GM23248 (cell line): ENCODE measurements at places on chromosomes 1 and 21.

GRCh38 chr1:65386439-65386838 lies 34.0 kb upstream of the LEPR start:
- no peak for DNase-seq

- no peak for DNase-seq
These were observed 16.6 kb upstream of the DISP3 start for GRCh38 chr1:11462224-11462923.

GRCh38 chr1:40532844-40533424 lies 1.5 kb downstream of the ZNF684 start:
- DNase-seq, result peak; percentile 66

GRCh38 chr1:172466795-172467407 lies 23.0 kb upstream of the PIGC start:
- peak; percentile 10 for DNase-seq

DNA sequence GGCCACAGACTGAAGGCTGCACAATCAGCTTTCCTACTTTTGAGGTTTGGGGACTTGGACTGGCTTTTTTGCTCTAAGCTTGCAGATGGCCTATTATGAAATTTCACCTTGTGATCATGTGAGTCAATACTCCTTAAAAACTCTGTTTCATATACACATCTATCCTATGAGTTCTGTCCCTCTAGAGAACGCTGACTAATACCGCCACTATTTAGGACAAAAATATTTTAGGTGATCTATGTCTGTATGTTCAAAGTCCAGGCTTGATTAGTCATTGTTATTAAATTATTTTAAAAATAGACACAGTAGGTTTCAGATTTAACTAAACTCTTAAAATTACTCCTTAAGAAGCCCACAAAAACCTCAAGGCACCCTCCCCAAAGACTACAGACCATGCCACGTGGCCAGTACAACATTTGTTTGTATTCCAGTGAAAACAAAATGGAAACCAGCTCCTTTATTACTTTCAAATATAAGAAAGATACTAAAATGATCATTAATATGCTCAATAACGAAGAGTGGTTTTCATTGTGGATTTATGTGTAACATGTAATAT lies 63.1 kb downstream of the TMPRSS15 start:
- no peak for DNase-seq

DNA sequence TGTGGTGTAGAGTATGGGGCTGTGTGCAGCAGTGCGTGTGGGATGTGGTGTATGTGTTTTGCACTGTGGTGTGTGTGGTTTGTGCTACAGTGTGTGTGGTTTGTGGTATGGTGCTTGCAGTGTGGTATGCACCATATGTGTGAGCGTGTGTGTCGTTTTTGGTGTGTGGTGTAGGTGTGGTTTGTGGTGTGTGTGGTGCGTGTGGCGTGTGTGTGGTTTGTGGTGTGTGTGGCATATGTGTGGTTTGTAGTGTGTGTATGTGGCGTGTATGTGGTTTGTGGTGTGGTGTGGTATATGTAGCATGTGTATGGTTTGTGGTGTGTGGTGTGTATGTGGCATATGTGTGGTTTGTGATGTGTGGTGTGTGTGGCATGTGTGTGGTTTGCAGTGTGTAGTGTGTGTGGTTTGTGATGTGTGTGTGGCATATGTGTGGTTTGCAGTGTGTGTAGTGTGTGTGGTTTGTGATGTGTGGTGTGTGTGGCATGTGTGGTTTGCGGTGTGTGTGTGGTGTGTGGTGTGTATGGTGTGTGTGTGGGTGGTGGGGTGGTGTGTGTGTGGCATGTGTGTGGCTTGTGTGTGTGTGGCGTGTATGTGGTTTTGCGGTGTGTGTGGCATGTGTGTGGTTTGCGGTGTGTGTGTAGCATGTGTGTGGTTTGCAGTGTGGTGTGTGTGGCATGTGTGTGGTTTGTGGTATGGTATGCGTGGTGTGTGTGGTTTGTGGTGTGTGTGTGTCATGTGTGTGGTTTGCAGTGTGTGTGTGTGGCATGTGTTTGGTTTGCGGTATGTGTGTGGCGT lies 53.5 kb upstream of the TRAPPC10 start:
- no peak for DNase-seq

DNA sequence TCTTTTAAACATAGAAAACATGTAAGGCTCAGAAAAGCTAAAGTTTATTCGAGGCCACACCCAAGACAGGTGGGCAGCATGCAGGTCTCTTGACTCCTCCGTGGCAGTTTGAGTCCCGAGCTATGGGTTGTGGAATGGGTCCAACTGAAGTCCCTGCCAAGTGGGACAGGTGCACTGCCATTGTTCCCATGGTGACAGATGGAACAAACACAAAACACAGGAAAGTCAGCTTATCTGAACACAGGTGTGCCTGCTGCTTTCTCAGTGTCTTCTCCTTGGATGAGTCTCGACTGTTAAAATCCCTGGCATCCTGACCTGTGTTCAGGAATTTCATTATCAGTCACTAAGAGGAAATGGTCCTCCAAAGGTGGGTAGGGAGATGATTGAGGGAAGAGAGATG lies 99.0 kb upstream of the RAB4A start:
- no peak for DNase-seq

- DNase-seq, result no peak
These were observed 78.4 kb upstream of the KCNA3 start for GRCh38 chr1:110752941-110753725.

GRCh38 chr1:236018885-236019453 lies 45.9 kb downstream of the NID1 start:
- DNase-seq, result peak; percentile 77

DNA sequence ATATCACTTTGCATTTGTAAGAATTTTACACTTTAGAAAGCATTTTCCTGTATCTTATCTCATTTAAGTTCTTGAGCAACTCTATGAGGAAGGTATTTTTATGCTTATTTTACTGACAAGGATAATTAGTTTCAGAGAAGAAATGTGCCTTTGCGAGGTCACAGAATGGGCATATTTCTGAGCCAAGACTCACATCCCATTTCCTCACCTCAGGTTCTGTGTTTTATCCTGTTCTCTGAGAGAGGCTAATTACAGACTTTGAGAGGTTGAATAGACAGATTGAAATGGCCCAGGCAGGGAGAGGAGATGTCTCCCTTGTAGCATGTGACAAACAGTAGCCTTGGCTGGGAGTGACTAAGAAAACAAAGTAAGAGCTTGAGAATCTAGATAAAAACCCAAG lies 39.1 kb upstream of the ZC3H11B start:
- DNase-seq, result no peak

DNA sequence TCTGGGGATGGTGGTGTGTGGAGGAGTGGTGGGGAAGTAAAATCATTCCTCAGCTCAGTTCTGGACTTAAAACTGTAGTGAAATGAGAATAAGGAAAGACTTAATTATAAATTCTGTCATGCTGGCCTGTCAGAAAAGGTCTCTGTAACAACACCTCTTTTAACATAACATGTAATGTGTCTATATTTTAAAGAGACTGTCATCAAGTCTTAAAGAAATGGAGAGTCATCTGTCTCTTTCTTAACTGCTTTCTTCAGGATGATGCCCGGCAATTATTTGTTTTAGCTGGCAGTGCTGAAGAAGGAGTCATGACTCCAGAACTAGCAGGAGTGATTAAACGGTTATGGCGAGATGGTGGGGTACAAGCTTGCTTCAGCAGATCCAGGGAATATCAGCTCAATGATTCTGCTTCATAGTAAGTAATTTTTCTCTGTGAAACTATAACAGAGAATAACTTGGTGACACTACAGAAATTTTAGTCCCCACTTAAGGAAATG lies 30.6 kb downstream of the GNAI3 start:
- DNase-seq, result peak; percentile 62

DNA sequence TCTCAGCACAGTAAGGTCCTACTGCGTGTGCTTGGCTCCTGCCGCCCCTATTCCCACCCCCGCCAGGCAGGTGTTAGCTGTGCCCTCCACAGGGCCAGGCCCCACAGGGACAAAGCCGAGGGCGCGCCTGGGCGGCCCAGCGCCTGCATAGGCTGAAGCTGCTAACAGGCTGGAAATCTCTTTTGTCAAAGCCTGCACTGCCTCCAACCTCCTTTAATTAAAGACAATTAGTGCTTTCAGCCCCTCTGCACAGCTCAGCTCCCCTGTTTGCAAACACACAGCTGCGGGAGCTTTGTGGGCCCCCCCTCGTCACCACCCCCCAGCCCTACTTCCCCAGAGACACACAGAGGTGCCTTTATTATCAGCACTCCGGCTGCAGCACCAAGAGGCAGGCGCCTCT lies 95.9 kb downstream of the EPHB2 start:
- DNase-seq, result no peak
